Muscle of back (tissue), 13 donors: ENCODE measurements at places on chromosomes 13 and 19. TPM values are rescaled to one million over a fixed set of nuclear protein-coding genes. Genes with fewer than 3 reads are reported as not detected.
A peak's percentile ranks its signal among the peaks of the same experiment; 100 is the strongest.

Gene FPR1
- polyA plus RNA-seq, result 2.1 TPM

Gene FSD1
- 2.3 TPM for polyA plus RNA-seq

Gene IZUMO1
- 0.83 TPM for polyA plus RNA-seq

Gene IGFLR1
- 3.8 TPM for polyA plus RNA-seq

Gene GAMT
- 168 TPM for polyA plus RNA-seq

Gene FFAR1
- not detected for polyA plus RNA-seq

Gene CATSPERD
- polyA plus RNA-seq, result not detected

Gene KLK11
- not detected for polyA plus RNA-seq

Gene HIPK4
- 1.2 TPM for polyA plus RNA-seq

Gene VWA8
- 8.7 TPM for polyA plus RNA-seq

Gene ADAMTSL5
- polyA plus RNA-seq, result 16.4 TPM

Gene GIPC3
- 1.6 TPM for polyA plus RNA-seq

Gene GPC6
- 16.9 TPM for polyA plus RNA-seq

Gene NLRP9
- polyA plus RNA-seq, result not detected

Gene ZNF527
- 8.1 TPM for polyA plus RNA-seq

Gene BEST2
- polyA plus RNA-seq, result not detected

Gene F10
- polyA plus RNA-seq, result 25.4 TPM

Gene LMTK3
- polyA plus RNA-seq, result 0.70 TPM

Gene CGB3
- not detected for polyA plus RNA-seq

Gene CD70
- polyA plus RNA-seq, result 0.20 TPM

GRCh38 chr19:14112809-14113385, 4.7 kb downstream of the PRKACA start:
- DNase-seq, result no peak

- DNase-seq, result no peak
Measured at GRCh38 chr13:52906122-52906903, 57.9 kb upstream of the PCDH8 start.

DNA sequence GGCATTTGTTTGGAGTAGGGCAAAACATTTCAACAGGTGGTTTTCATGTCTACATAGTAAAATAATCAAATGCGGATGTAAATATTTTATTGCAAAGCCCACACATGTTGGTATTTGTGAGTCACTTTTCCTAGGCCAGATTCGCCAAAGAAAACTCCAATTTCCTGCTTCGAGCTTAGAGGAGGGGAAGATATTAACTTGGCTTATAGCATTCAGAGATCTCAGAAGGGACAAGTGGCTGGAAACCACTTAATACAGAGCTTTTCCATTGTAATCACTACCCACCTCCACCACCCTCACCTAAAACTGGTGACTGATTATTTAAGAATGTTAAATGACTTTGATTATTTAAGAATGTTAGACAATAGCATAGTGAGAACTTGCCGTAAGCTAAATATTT, 530.6 kb upstream of the SPRY2 start:
- no peak for DNase-seq

- no peak for DNase-seq
Measured at GRCh38 chr13:70380809-70381208, 272.6 kb upstream of the KLHL1 start.

- DNase-seq, result no peak
Measured at GRCh38 chr13:109496216-109496615, 290.2 kb downstream of the IRS2 start.

- no peak for DNase-seq
Measured at GRCh38 chr19:5107432-5108122, 138.7 kb downstream of the KDM4B start.

DNA sequence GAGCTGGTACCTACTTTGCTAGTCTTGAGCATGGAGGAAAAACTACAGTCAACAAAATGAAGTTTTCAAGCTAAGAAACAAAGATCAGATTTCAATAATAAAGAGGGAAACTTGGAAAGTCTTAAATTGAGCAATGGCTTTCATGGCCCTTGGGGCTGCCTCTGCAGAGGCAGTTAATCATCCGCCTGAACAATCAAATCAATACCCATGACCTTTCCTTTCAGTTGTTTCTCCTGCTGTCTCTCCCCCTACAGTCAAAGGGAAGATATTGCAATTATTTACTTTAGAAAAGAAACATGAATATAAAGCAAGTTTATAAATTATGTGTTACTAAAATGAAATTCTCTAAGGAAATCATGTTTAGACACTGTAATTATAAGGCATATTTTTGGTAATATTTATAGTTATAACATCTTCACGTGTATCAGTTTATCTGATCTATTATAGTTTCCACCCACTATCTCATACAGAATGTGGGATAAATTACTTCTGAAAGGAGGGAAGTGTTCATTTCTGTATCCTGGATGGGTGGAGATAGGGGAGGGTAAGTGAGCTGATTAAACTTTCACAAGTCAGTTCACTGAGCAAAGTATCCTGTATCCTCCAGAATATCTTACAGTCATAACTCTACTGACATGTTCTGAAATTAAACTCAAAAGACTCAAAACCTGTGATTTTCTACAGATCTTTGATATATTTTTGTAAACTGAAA, 72.4 kb upstream of the TSC22D1 start:
- DNase-seq, result no peak

- no peak for DNase-seq
Measured at GRCh38 chr19:55304279-55304978, 20.6 kb downstream of the BRSK1 start.

- peak; percentile 89 for DNase-seq
Measured at GRCh38 chr19:46624958-46625661, at the start of gene PTGIR. Gene PTGIR (minus strand): TSS chr19:46625089. CDS start chr19:46624225, 864 bp downstream.

DNA sequence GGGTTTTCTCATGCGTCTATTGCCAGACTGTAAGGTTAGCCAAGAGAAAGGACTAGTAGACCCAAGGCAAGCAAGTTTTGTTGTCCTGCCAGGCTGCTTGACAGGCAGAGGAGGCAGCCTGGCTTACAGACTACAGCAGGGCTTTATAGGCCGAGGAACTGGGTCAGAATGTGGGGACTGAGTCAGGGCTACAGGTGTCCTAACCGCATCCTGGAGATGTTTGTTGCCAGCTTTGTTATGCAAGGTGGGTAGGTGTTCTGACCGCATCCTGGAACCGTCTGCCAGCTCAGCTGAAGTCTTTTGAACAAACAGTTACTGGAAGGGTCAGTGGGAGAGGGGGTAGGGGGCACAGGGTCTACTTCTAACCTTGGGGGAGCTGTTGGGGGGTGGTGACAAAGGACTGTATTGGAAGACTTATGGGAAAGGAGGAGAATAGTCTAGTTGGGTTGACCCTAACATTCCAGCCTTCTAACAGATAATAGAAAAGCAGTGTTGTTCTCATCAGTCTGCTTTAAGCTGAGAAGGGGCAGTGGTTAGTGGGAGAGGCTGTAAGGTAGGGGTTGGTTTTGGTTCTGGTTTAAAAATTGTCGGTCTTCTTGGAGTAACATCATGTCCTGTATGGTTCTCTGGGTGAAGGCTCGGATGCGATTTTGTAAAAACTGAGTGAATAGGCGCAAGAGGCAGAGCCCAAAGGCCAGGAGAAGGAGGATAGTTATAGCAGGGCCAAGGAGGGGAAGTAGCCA, 913.8 kb upstream of the SLITRK5 start:
- no peak for DNase-seq

DNA sequence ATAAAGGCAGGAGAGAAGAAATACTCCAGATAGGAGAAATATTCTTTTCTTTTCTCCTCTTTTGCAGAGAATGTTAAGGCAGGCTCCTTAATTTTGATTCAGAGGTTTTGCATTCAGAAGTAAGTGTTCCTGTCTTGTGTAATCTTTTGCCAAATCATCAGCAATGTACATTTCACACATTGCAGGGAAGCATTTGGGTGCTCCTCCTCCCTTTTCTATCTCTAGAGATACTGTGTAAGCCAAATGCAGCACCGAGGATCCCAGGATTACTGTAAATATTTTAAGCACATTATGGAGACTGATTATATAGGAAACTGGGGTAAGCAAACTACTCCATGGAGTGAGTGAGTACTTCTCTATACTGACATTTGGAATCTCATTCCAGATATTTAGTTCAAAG, 7.2 kb downstream of the ATP8A2 start:
- DNase-seq, result no peak

GRCh38 chr19:51739466-51740213, 12.0 kb downstream of the FPR1 start:
- no peak for DNase-seq

- DNase-seq, result peak; percentile 90
Measured at GRCh38 chr19:20423381-20424197, 142.0 kb downstream of the ZNF737 start.

GRCh38 chr13:45269204-45269603, 68.4 kb upstream of the KCTD4 start:
- DNase-seq, result no peak

- DNase-seq, result no peak
Measured at GRCh38 chr13:20446405-20446804, 79.3 kb downstream of the CRYL1 start.

DNA sequence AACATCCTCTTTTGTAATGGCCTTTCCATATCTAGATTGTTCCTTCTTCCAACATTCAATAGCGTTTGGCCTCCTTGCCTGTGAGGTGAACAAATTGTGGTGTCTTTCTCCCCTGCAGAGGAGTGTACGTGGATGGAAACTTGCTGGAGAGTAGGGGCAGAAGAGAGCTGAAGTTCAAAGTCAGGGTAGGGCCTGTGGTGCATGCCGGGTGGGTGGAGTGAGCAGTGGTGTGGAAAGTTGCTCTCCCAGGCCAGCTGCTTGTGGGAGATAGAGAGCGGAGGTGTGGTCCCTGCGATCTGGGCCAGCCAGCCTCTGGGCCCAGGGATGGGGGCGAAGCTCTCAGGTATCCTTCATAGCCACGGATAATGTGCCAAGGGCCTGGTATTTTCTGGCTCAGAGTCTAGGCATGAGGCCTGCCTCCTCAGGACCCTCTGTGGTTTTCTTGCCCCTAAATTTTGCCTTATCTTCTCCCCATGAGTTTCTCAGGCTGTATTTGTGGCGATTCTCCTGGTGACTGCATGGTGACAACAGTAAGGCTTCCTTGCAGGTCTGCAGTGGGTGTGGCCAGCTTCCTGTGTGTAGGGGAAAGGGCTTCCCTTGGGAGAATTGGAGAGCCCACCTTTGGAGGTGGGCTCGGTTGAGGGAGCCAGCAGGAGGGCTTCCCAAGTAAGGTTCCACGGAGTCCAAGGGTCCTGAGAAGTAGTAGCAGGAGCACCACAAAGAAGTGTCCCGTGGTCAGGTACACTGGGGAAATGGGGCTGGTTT, 6.7 kb downstream of the RGCC start:
- DNase-seq, result no peak

DNA sequence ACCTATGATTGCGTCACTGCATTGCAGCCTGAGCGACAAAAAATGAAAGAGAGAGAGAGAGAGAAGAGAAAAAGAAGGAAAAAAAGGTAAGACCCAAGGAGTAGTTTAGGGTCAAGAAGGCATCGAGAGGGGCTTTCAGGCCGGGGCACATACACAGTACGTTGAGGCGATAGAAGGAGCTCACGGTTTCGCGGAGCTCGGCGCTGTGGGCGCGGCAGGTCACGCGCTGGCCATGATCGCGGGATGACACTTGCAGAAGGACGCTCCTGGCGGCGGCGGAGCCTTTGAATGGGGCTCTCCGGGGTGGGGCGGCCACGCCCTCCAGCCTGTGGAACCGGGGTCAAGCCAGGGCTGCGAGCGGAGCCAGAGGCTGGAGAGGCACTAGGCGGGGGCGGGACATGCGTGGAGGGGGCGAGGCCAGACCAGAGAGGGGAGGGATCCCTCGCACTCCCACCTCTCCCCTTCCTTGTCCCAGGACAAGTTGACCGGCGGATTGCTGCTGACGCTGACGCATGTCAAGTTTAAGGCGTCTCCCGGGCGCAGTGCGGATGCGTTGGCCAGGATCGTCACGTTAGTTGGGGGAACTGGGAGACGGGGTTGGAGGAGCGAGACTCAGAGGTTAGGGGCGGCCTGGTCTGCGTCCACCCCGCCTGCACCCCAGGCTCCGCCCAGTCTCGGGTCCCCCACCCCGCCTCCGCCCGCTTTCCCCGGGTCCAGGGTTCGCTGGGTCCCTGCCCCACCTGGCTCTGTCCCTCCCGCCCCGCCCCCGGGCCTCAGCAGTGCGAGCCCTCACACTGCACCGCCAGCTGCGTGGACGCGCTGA, 6.9 kb downstream of the NPHS1 start:
- no peak for DNase-seq

- no peak for DNase-seq
Measured at GRCh38 chr13:48578516-48579164, 45.8 kb upstream of the RCBTB2 start.

- no peak for DNase-seq
Measured at GRCh38 chr13:48816700-48817099, 159.0 kb upstream of the FNDC3A start.

GRCh38 chr13:84470528-84470927, 588.3 kb upstream of the SLITRK1 start:
- no peak for DNase-seq

DNA sequence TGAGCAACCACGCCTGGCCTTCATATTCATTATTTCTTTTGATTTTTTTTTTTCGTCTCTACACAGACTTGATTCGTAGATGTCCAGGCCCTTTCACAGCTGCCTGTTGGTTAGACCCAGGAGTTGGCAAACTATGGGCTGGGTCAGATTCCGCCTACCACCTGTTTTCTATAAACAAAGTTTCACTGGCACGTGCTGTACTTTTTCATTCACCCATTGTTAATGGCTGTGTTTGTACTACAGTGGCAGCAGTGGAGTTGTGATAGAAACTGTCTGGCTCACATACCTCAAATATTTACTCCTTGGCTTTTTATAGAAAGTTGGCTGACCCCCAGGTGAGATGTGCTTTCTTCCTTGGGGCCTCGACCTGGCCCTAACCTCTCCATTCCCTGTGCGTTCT, 72.9 kb upstream of the TEX29 start:
- peak; percentile 32 for DNase-seq

GRCh38 chr13:33640832-33641231, 177.1 kb upstream of the RFC3 start:
- no peak for DNase-seq

DNA sequence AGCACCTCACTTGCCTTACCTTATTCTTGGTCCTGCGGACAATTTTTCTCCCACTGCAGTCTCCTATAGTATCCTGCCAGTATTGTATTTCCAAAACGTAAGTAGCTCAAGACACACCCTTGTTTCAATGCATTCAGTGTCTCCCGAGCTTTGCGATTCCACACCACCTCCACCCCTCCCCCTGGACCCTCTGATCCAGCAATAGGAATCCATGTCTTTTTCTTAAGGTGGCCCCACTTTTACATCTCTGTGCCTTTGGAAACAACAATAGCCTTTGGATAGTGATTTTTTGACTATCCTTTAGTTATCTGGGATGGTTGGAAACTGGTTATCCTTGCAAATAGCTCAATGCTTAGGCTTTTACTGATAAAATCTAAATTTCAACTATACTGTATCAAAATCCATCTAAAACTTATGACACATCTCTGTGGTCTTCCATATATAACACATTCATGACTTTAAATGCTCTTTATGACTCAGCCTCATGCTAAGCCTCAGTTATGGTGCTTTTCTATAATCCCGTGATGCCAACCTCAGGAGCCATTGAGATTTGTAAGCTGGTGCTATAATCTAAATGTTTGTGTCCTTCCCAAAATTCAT, 27.1 kb downstream of the FAM216B start:
- DNase-seq, result no peak

DNA sequence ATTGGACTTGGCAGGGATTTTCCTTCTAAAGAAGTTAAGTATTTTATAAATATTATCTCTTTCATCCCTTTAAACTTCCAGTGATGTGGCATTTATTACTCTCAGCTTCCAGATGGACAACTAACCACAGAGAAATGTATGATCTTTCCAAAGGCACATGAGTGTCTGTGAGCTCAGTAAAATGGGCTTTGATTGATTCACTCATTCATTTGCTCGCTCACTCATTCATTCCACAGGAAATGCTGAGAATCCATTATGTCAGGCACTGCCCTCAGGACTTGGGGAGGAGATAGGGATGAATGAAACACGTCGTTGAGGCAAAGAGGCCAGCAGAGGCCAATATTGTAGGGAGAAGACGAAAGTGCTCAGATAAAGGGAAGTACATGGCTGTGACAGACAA, 359.3 kb downstream of the EFNB2 start:
- peak; percentile 60 for DNase-seq

GRCh38 chr19:30516531-30516930, 144.3 kb downstream of the ZNF536 start:
- DNase-seq, result no peak
